ENCODE measurements at places on chromosomes 4 and X.

DNA sequence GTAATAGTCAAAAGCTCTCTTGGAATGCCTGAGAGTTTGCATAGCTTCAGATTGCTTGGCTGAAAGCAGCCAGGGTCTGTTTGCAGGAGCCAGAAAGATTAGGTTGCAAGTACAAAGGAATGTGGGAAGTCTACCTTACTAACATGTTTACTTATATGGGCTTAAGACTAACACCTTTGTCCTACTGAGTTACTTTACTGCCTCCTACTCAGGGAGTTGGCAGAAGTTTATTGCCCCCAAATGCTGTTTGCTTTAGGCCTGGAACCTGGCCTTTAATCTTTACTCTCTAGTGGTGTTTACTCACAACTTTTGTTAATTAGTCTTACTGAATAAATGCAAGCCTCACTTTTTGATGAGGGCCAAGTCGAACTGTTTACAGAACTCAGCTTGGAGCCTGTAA is 219.4 kb upstream of the ZC4H2 start:
- no peak for DNase-seq

GRCh38 chr4:55610381-55610780 is 18.3 kb upstream of the PDCL2 start:
- DNase-seq = no peak

DNA sequence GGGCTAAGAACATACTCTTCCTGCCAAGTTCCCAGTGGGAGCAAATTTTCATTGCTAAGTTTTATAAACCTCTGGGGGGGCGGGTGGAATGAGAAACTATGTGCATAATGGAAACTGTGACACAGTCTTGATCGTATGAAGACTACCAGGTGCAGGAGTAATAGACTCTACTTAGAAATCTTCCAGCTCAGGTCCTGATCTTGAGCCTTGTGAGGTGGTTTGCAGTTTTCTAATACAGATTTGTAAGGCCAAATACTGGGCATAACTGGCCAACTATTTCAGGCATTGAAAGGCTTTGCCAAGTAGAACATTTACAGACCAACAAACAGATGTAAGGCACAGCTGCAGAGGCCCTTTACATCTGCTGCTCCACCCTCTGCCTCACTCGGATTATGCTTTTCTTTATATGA is 89.7 kb upstream of the CBR4 start:
- no peak for DNase-seq

DNA sequence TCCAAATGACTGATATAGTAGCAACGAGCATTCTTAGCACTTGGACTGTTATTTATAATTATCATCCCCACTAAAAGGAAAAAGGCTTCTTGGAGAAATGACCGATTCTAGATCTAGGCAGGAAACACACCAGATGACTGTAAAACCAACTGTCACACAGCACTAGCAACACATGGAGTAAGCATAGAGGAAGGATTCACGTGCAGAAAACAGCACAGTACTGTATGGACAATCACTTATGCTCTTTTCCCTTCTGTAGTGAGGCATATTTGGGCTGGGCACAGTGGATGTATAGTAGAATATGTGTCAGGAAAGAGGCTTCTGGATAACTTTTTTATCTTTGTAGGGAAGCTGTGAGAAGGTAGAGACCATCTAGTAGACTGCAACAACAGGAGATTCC is 6.0 kb upstream of the COPS4 start:
- DNase-seq = no peak

DNA sequence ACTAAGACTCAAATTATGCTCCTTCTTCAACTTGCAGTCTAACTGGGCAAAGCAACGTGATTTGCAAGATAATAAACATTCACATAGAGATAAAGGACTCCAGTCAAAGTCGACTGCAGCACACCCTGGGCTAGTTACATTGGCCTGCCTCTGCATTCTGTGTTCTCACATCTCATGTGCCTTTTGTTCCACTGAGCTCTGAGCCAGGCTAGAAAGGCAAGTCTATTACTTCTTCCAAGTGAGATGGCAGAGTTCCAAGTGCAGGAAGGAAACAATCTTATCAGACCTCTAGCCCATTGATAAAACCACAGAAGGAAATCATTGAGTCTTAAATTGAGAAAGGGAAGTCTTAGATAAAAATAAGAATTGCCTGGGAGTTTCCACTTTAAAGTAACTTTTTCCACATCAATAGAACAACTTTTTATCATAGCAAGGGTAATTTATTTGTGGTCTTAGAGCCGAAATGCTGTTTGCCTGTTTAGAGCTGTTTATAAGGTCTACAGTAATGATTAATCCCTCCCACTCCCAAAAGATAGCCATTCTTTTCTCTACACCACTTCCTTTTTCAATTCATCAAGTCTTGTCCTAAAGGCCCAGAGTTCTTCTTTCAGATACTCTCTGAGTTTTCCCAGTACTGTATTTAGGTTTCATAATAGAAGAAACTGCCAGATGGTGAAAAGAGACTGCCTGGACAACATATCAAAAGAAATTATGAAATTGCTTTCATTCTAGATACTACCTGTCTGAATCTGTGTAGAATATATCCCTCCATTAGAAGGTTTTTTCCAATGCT is 200.2 kb downstream of the GUCY2F start:
- DNase-seq = no peak

GRCh38 chrX:107763647-107764046 is 11.9 kb downstream of the TSC22D3 start:
- no peak for DNase-seq

DNA sequence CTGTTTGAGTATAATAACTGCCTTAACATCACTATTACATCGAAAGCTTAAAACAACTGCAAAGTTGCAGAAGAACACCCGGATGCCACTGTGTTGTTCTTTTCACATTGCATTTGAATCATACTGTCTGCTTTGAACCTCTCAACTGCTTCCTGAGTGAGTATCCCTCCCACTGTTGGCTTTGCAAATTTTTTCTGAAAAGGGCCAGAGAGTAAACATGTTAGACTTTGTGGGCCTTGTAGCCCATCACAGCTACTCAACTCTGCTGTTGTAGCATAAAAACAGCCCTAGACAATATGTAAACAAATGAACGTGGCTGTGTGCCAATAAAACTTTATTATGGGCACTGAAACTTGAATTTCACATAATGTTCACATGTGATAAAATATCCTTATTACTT is 76.1 kb downstream of the NSG1 start:
- no peak for DNase-seq

GRCh38 chr4:54517781-54518444 is 139.8 kb upstream of the KIT start:
- DNase-seq = no peak

DNA sequence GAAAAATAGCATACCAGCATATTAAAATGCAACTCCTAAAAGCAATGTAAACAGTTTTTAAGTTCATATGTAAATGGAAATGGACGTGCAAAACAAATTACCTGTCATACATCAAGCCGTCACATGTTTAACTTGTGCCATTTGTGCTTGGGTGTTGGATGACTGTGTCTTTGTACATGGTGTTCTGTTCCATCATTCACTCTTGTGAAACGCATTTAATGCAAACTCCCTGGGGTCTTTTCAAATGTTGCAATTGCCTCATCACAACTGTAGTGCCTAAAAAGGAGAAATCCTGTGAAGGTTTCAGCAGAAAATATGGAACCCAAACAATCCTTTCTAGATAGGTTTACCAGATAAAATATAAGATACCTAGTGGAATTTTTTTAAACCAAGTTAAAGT is 52.4 kb downstream of the PHOX2B start:
- DNase-seq = no peak

- DNase-seq = no peak
Observed at GRCh38 chr4:150033901-150034300, 44.3 kb upstream of the DCLK2 start.

DNA sequence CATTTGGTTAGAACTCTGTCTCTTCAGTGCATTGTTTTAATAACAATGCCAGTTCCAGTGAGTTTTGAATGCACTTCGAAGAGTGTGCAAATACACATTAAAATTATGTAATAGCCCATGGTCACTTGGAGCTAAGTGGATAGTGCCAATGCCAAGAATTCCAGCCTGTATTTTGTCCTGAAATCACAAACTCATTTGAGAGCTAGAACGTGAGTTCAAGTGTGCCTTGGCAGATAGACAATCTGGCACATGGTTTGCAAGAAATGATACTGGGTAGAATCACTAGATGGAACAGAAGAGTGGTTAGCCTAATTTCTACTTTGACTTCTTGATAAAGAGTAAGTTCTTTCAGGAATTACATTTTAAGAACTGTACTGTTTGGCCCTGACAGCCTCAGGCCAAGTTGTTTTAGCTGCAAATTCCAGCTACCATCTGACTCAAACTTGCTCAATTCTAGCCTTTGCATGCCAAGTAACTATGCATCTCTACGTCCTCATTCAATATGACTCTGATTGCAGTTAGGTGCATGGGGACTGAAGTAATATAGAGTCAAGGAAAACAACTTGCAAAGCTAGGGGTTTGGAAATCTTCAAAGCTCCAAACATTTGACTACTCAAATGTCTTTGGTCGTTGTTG is 131.9 kb upstream of the SMIM31 start:
- DNase-seq = no peak

DNA sequence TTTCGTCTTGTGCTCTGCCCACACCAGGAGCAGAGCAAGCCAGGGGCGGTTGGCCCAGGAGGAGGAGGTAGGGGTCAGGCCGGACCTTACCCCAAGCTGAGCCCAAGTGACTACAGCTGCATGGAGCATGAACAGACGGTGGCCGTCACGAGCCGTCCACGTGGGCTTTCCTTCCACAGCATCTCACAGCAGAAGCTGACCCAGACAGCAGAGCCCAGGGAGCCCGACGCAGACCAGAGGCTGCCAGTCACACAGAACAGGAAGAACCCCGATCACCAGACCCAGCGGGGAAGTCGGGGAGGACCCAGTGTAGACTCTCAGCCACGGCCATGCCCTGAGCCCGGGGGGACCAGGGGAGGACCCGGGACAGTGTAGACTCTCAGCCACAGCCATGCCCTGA is 58.0 kb downstream of the FAM53A start:
- DNase-seq = no peak

DNA sequence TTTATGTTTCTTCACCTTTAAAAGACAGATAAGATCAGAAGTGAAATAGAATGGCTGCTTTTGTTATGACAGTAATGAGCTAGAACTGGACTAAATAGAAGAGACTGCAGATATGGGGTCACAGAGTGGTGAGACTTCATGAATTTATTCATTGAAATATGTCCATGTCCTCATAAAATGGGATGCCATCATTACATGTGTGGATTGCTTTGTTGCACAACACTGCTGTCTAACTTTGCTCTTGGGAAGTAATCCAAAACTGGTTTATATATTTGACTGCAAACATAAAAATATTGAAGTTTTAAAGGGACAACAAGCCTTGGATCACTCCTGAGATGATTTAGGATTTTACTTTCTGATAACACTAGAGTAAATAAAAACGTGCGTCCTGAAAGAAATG is 209.2 kb upstream of the FAT4 start:
- DNase-seq = no peak

- DNase-seq = no peak
Observed at GRCh38 chr4:76748649-76749048, 149.3 kb downstream of the SOWAHB start.

- no peak for DNase-seq
Observed at GRCh38 chrX:103376979-103377324, 614 bp downstream of the BEX3 start.

- no peak for DNase-seq
Observed at GRCh38 chr4:59243038-59243437, 1957.1 kb upstream of the ADGRL3 start.

DNA sequence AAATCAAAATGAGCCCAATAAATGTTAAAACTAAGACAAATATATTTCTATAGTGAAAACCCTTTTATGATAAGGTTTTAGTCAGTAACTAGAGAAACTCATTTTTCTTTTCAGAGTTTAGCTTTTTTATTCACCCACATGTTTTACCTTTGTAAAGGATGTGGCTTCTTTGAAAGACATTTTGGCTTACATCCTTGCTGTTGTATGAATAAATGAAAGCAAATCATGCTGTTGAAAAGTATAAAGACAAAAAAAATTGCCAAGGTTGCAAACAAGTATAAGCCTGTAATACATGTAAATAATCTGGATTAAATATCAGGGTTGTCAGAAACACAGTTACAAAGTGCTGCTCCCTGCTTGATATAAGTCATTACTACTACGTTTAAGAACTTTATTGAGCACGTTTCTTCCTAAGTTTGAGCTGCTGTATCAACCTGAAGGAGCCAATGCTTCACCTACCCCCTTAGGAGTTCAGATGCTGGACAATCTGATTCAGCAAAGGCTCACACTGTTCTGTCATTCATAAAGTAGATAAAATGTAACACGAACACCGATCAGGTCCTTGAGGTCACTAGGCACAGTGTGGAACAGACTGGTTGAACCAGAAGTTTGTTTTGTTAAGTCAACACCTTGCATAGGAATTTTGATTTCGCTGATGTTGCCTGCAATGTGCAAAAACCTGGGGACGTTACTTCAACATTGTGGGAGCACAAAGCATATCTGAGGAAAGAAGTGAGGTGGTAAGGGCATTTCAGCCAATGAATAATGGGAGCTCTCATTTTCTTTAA is 321.2 kb upstream of the BMP3 start:
- DNase-seq = no peak

DNA sequence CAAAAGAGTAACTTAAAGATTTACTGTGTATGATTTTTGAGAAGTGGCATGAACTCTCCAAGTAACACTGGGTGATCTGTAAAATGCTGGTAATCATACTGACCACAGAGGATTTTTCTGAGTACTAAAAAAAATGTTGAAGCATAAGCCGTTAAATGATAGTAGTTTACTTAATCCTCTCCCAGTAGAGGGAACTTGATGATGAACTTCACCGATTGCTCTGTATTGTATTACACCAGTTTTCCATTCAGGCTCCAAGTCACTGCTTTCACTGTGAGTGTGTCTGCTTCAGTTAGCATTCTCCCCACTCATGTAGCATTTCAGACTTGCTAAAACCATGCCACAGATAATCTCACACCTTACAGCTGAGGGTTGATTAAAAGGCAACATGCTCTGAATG is 294.1 kb downstream of the GBA3 start:
- no peak for DNase-seq

DNA sequence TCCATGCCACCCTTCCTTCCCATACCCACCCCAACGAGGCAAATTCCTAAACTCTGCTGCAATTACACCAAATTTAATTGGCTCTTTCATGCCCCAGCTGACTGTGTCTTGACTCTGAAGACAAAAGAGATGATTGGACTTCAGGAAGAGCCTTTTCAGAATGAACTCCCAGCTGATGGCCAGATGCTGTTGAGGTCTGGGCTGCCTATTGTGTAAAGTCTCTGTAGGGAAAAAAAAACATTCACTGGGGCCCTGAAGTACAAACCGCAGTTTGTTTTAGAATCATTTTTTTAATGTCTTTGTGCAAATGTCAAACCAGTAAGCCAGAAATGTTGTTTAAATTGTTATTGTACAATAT is 174.8 kb downstream of the HHIP start:
- DNase-seq = no peak

GRCh38 chrX:39670281-39670680 is 427.5 kb downstream of the BCOR start:
- no peak for DNase-seq

GRCh38 chrX:29241809-29242208 is 654.6 kb downstream of the IL1RAPL1 start:
- DNase-seq = no peak

DNA sequence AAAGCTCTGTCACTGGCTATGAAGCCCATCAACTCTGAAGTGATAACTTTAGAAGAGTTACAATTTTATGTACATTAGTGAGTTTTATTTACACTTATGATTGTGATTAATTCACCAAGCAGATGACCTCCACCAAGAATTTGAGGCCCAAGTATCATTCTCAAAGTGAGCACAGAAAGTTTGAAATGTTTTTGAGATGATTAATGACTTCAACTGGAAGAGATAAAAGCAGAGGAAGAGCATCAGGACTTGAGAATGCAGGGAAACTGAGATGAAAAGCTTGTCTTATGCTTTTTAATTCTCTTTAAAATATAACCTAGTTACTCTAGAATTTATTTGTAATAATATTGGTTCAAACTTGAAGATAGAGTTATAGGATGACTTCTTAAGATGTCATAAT is 112.8 kb upstream of the H2AZ1 start:
- DNase-seq = no peak

All from amygdala (tissue), 56 donors.